ENCODE measurements at places on chromosomes 2 and 18. TPM values are rescaled to one million over a fixed set of nuclear protein-coding genes. Genes with fewer than 3 reads are reported as not detected.

The GAL3ST2 gene
- total RNA-seq: 0.20 TPM

The PROC gene
- total RNA-seq: 0.30 TPM

The ASB3 gene
- total RNA-seq: 30.1 TPM

GRCh38 chr2:79009388-79009787, 16.1 kb upstream of the REG3G start:
- DNase-seq: no peak

GRCh38 chr18:58998401-58999203, 133.9 kb downstream of the ZNF532 start:
- no peak for DNase-seq

The SERPINB2 gene
- total RNA-seq: not detected

DNA sequence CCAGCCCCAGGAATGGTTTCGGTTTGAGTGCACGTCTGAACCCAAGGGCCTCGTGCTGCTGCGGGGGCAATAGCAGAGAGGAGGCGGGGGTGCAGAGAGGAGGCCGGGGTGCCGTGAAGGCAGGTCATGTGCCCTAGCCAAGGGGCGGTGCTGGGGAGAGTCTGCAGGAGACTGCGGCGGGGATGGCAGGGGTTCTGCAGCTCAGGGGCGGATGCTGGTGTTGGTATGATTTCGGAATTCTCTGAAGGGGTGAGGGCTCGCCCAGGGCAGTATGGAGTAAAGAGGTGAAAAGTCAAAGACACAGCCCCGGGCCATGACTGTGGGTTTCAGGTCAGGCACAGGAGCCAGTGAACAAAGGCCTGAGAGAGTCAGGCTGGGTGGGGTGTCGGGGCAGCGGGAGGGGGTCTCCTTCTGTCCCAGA, 186.5 kb upstream of the HDAC4 start:
- no peak for DNase-seq

- no peak for DNase-seq
Observed at GRCh38 chr2:51079945-51080344, 48.0 kb upstream of the NRXN1 start.

DNA sequence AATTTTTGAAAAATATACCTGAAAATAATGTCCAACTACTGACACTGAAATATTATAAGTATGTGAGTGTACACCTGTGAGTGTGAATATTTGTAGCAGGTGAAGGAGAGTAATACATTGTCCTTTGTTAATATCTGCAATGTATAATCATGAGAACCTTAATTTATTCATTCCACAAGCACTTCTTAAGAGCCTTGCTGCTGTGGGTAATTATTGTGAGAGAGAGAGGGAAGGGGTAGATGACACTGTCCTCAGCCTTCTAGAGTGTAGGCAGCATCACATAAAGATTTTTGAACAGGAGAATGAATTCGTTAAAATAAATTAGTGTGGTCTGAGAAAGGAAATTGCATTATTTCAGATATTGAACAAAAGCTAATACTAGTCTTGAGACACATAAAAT, 157.2 kb downstream of the MAP2 start:
- DNase-seq: no peak

GRCh38 chr2:105675841-105676240, 68.9 kb upstream of the NCK2 start:
- no peak for DNase-seq

GRCh38 chr18:77108821-77109647, 23.5 kb downstream of the MBP start:
- peak; percentile 37 for DNase-seq

The SLC30A3 gene
- 0.47 TPM for total RNA-seq

The ANKRD30BL gene
- total RNA-seq: not detected

The ITPRIPL1 gene
- total RNA-seq: 53.2 TPM

The UPP2 gene
- total RNA-seq: not detected

The GREB1L gene
- not detected for total RNA-seq

The TMEM198 gene
- total RNA-seq: 2.8 TPM

GRCh38 chr18:62877411-62878221, 162.3 kb downstream of the PHLPP1 start:
- no peak for DNase-seq

The FNDC4 gene
- total RNA-seq: 0.14 TPM

DNA sequence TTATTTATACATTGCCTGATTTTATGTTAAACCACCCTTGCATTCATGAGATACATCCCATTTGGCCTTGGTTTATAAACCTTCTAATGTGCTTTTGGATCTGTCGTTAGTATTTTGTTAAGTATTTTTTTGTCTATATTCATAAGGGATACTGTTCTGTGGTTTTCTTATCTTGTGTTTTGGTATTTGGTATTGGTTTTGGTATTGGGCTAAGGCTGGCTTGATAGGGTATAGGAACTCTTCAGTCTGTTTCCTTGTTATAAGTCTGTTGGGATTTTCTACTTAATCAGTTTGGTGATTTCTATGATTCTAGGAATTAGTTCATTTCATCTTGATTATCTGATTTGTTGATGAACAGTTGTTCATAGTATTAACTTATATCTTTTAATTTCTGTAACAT, 49.2 kb downstream of the RELCH start:
- DNase-seq: no peak

GRCh38 chr18:47747260-47747795, 183.1 kb downstream of the SMAD2 start:
- DNase-seq: no peak

DNA sequence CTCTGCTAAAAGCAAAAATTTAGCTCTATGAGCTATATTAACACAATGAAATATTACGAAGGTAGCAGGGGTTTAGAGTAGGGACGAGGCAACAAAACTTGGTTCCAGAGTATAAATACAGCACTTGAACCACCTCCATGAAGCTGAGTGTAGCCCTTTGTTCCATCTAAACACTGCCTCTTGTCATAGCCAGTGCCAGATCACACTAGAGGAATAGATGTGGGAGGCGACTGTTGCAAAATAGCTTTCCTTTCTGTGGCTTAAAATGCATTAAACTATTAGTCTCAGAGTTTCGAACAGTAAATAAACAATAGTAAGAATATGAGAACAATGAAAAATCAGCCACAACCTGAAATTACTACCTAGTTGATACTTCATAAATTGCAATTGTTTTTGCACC, 29.8 kb downstream of the PIEZO2 start:
- DNase-seq: no peak

The COBLL1 gene
- total RNA-seq: not detected

- DNase-seq: no peak
Observed at GRCh38 chr2:34663314-34663713, 1064.2 kb upstream of the FAM98A start.

- no peak for DNase-seq
Observed at GRCh38 chr2:240974771-240975572, 23.4 kb upstream of the SNED1 start.

DNA sequence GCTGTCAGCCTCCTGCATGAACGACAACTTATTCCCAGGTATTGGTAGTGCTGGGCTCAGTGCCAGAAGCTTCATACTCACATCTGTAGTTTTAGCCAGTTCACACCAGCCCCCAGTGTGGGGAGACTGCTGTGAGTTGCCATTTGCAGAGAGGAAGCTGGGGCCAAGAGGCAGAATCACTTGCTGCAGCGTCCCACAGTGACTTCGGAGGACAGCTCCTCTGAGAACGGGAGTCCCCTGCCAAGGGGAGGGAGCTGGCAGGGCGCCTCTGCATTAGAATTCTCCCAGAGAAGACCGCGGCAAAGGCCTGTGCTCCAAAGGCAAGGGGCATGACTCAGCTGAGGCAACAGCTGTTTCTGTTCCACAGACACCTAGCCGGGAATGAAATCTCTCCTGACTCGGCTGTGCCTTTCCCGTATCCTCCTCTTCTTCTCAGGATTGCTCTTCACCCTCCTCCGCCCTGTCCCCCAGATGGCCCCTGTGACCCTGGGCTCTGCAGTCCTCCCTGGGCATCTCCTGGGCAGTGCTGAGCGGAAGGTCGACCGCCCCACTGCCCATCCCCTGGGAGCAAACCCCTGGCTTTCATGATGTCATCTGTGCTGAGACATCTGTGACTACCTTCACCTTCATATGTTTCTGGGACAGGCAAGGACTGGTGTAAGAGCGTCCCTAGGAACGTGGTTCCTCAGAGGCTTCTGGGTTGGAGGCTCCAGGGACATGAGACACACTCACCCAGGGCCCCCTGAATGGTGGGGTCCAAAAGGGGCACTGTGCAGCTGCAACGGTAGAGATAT, 18.0 kb downstream of the MAL start:
- DNase-seq: no peak

- DNase-seq: no peak
Observed at GRCh38 chr2:160913323-160913722, 246.9 kb upstream of the TANK start.

The IL36B gene
- total RNA-seq: not detected

The TMEM247 gene
- not detected for total RNA-seq

DNA sequence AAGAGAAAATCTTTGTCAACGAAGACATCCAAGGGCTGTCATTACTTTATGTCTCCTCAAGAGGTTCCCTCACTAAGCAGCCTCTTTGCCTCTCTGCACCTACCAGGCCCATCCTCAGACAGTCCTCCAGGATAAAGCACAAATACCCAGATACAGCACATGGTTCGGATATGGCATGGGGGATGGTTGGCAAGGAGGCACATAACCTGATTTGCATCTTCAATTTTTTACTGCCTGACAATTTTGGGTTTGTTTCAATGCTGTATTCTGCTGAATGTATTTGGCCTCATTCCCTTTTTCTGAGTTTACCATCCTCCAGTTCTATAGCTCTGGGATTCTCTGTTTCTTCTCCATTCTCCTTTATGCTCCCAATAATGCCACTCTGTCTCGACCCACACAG, 78.8 kb downstream of the VIT start:
- no peak for DNase-seq

DNA sequence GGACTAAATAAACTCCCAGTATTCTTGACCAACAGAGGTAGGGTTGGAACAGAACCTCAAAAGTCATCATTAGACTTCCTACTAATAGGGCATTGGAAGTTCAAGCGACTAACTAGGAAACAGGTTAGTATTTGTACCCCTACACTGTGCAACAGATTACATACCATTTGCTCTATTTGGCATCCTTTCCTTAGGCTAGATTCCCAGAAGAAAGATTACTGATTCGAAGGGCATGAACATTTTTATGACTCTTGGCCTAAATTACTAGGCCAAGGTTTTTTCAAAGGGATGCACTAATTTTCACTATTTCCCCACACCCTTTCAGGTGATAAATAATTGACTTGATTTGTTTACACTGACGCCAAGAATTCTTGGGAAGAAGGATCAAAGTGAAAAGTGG, 104.8 kb upstream of the CYP1B1 start:
- DNase-seq: no peak

The ACMSD gene
- not detected for total RNA-seq

DNA sequence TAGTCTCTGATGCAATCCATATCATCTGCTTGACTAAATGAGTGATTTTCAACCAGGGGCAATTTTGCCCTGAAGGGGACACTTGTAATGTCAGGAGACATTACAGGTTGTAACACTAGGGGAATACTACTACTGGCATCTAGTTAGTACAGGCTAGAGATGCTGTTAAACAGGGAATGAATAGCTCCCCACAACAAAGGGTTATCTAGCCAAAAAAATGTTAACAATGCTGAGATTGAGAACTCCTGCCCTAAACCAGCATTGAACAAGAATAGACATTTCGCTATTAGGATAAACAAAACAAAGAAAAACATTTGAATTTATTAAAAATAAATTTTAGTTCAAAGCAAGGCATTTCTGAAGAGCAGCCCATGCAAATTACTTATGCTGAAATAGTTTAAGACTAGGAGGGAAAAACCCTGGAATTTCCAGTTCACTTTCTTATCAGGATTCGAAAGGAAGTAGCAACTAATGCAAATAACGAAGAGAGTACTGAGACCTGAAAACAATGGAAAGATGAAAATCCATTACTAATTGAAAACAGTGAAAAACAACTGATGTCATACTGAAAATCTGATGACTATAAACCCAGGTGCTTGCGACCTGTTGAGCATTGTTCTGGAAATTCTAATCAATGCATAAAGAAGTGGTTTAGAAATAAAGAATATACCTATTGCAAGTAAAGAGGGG, 53.1 kb downstream of the CAB39 start:
- no peak for DNase-seq

DNA sequence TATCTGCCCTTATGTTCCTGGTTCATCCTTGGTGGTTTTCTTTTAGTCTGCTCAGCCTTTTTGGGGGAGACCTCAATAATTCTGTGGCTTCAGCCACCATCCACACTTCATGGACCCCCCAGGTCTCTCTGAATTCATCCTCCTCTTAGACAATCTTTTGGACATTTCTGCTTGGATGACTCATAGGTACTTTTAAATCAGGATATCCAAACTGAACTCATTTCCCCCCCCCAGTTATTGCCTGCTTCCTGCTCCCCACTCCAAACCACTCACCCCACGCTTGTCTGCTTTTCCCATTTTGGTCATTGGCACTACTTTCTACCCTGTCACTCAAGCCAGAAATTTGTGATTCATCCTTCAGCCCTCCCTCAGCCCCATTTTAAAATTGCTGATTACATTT, 78.5 kb downstream of the TANC1 start:
- no peak for DNase-seq

GRCh38 chr2:99818842-99819241, 323.5 kb downstream of the AFF3 start:
- DNase-seq: no peak

The SERPINB12 gene
- total RNA-seq: not detected

DNA sequence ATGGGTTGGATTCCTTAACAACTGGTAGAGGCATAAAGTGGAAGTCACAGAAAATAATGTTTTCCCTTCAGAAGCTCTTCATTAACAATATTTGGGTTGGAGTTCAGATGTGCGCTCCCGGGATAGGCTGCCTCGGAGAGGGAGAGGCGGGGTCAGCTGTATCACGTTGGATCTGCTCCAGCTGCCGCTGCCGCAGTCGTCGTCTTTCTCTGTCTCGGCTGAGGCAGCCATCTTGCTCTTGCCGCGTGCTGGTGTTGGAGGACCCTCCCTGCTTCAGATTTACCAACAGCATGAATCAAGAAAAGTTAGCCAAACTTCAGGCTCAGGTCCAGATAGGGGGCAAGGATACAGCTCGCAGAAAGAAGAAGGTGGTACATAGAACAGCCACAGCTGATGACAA, 35.1 kb downstream of the TANC1 start:
- DNase-seq: no peak

DNA sequence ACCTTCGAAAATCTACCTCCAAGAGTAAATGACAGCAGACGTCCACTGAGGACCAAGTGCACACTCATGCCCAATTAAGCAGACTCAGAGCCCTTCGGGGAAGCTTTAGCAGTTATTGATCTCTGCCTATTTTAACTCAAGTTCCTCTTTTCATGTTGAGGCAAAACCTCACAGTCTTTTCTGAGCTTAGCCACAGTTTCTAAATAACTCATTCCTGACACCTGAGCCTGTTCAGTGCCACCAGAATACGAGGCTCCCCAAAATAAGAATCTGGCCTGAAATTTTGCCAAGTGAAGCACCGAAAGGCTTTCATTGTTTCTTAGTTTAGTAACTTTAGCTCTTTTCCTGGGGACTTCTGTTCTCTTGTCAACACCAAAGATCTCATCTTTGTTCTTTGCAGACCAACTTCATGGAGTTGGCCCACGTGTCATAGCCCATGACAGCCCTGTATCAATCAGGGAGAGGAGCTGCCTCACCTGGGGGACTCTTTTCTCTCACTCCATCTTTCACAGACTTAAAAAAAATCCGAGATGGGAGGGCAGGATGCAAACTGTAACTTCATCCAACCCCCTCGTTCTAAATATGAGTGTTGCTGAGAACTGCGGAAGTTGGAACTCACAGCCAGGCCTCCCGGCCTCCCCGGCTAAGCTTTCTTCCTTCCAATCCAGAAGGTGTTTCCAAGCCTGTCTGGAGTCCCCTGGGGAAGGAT, 22.2 kb downstream of the INPP5D start:
- DNase-seq: no peak

GRCh38 chr18:59263661-59264060, 9.6 kb downstream of the RAX start:
- DNase-seq: no peak

GRCh38 chr2:34736482-34736881, 1137.4 kb upstream of the FAM98A start:
- DNase-seq: no peak

GRCh38 chr18:74514860-74515495, 18.8 kb downstream of the CNDP2 start:
- DNase-seq: no peak

Measured in activated CD8-positive, alpha-beta memory T cell treated with anti-CD3 and anti-CD28 coated beads, Interleukin-2, amount 10 ng/mL, durations not matched to agents 7 days and 5 days (primary cell).